ENCODE measurements at places on chromosomes 11 and 22.

DNA sequence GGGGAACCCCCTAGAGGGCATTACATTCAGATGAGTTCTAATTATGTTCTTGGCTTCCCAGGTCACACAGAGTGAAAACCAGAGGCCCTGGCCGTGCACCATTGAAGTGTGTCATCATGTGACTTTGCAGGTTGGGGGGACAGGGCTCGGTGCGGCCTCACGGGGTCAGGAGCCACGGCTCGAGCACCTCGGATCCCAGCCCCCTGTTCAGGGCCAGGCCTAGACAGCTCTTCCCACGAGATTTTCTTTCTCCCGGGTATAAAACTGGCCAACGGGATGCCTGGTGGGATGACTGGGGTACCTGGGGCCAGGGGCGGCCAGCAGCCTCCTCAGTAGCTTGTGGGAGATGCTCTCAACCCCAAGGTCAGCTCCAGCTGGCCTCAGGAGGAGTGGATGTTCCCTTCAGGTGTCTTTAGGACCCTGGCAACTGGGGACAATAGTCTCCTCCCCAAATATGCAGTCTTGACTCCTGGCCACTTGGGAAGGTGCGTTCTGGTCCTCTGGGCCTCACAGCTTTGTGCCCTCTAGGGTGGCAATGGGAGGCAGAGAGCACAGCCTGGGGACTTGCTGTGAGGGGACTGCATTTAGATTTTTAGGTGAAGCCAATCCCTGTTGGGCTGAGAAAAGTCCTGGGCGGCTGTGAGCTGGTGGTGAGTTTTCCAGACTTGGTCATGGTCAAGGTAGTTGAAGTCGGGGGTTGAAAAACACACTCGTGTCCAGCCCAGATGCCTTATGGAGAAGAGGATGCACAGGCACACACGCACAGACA, 95.6 kb downstream of the KCNQ1 start:
- DNase-seq = no peak

DNA sequence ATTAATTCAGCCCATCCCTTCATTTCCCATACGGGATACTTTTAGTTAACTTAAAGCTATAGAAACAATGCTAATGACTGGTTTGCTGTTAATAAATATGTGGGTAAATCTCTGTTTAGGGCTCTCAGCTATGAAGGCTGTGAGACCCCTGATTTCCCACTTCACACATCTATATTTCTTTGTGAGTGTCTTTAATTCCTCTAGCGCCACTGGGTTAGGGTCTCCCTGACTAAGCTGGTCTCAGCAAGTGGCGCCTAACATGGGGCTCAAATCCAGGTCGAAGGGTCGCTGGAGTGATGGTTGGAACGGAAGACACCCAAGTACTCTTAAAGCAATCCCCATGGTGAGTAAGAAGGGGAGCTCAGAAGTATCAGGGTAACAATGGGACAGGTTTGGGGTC, 14.4 kb upstream of the OOSP1 start:
- DNase-seq = no peak

- DNase-seq = peak; percentile 73
Measured at GRCh38 chr11:84316866-84317555, 1030.8 kb upstream of the CCDC90B start.

DNA sequence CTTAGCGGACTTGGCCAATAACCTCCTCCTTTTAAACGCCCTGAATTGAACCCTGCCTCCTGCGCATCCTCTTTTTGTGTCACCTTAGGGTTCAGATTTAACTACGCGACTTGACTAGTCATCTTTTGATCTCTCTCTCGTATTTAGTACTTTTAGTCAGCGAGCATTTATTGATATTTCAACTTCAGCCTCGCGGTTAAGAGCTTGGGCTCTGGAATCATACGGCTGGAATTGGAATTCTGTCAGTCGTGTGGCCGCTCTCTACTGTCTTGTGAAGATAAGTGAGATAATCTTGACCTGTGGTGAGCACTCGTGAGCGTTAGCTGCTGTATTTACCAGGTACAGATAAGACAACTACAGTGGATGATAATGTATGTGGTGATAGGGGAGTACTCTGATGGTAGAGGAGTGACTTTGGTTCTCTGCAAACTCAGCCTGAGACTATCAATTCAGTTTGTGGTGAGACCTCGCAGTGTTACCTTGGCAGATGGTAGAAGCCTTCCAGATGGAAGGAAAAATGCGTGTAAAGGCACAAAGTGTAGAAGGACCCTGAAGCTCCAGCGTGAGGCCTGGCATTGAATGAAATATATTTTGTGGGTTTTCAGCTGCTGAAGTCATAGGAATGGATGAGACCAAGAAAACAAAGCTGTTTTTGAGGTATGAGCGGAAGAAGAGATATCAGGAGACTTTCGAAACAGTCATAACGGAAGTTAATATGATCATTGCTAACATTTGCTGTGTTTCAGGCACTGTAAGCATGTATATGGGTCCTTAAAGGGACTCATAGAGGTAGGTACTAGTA, 682 bp downstream of the ATM start:
- peak; percentile 52 for DNase-seq

DNA sequence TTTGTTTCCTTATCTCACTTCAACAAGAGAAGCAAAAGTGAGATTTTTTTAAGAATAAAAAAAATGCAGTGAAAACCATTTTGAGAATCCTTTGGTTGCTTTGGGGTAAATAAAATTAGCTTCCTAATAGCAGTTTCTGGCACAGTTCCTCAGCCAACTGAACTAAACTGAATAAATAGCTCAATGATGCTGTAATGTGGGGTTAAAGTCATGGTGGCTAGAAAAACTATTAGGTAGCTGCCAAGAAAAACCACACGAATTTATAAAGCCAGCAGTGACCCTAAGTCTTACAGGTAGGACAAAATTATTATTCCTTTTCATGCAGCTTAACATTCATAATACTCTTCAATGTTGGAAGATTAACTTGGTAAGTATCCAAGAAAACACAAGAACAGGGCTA, 142.4 kb downstream of the APIP start:
- no peak for DNase-seq

GRCh38 chr11:125728969-125729368, 17.1 kb upstream of the PATE1 start:
- DNase-seq = peak; percentile 16
